Esophagus mucosa (tissue), 1 donor: ENCODE measurements at places on chromosomes 3 and 15.

- ATAC-seq, result no peak
Observed at GRCh38 chr15:62897634-62898033, 144.9 kb upstream of the TPM1 start.

- no peak for ATAC-seq
Observed at GRCh38 chr3:66948041-66948440, 50.1 kb upstream of the KBTBD8 start.

GRCh38 chr3:140942221-140943104 is 827 bp downstream of the SLC25A36 start:
- peak; percentile 55 for ATAC-seq

GRCh38 chr15:26109203-26109602 is 246.1 kb upstream of the ATP10A start:
- ATAC-seq, result no peak

DNA sequence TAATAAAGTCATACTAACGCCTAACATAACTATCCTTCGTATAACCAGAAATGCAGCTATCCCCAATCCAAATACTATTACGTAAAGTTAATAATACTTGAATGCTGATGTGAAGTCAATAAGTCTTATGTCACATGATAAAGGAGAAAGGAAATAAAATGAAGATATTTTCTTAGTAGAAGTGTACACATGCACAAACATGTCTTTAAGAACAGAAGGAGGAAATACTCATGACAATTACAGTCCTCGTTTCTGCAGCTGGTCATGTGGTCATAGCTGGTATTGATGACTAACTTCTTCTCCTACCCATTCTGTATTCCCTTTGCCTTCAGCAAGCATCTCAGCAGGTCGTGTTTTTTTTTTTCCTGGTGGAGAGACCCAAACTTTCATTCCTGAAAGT is 244.3 kb downstream of the CHL1 start:
- ATAC-seq, result peak; percentile 31

- peak; percentile 34 for ATAC-seq
Observed at GRCh38 chr3:100563652-100564211, 45.7 kb upstream of the ADGRG7 start.

DNA sequence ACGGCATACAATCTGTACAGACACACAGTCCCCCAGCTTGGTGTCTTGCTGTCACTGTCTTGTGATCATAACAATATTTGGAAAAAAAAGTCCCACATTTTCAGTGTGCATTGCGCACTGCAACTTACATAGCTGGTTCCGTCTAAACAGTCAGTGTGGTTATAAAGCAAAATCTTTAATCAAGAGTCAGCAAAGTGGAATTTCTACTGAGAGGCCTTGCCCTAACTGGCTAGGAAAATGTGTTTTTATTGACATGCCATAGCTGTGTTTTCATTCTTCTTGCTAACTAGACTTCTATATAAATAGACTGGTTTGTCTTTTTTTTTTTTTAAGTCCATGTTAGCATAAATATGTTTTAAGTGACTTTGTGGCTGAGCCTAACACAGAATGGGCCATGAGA is 174.8 kb downstream of the POLR2M start:
- ATAC-seq, result no peak

GRCh38 chr15:94477913-94478553 is 246.7 kb downstream of the MCTP2 start:
- ATAC-seq, result no peak

DNA sequence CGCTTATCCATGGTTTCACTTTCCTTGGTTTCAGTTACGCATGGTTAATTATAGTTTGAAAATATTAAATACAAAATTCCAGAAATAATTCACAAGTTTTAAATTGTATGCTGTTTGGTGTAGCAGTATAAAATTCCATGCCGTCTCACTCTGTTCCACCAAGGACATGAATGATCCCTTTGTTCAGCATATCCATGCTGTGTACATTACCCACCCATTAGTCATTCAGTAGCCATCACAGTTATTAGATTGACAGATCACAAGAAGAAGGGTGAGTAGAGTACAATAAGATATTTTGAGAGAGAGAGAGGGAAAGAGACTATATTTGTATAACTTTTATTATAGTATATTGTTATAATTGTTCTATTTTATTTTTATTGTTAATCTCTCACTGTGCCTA is 535.5 kb downstream of the SQOR start:
- no peak for ATAC-seq

- ATAC-seq, result peak; percentile 96
Observed at GRCh38 chr3:38346587-38347410, at the start of gene XYLB. XYLB (plus strand) TSS chr3:38346785; CDS start chr3:38346869, 84 bp downstream.

DNA sequence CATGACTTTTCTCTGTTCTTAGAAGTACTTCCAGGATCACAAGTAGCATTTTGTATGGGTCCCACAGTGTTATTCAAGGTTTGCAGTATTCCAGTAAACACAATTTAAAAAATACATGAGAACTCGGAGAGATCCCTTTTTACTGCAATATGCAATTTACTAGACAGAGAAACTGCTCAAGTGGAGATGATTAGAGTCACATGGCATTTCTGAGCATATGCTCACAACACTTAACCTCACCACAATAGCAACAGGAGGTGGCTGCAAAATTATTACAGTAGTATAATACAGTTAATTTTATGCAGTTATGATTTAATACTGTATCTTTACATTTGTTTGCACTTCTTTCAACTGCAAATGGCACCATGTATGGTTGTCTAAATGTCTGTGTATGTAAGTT is 87.5 kb downstream of the PIK3CB start:
- ATAC-seq, result no peak

DNA sequence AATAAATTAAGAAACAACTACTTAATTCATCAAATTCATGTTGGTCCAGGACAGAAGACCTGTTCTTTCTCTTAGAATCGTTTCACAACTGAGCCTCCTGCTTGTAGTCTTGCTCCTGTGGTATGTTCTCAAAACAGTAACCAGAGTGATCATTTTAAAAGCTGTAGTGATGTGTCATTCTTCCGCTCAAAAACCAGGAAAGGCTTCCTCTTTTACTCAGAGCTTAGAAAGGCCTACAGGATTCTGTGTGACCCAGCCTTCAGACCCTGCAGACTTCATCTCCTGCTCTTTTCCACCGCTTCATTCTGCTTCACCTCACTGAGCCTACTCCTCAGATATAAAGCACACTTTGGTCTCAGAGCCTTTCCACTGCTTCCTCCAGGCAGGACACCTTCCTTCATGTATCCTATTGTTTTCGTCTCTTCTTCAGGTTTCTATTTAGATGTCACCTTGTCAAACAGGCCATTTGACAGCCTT is 22.7 kb downstream of the ST6GAL1 start:
- peak; percentile 18 for ATAC-seq

DNA sequence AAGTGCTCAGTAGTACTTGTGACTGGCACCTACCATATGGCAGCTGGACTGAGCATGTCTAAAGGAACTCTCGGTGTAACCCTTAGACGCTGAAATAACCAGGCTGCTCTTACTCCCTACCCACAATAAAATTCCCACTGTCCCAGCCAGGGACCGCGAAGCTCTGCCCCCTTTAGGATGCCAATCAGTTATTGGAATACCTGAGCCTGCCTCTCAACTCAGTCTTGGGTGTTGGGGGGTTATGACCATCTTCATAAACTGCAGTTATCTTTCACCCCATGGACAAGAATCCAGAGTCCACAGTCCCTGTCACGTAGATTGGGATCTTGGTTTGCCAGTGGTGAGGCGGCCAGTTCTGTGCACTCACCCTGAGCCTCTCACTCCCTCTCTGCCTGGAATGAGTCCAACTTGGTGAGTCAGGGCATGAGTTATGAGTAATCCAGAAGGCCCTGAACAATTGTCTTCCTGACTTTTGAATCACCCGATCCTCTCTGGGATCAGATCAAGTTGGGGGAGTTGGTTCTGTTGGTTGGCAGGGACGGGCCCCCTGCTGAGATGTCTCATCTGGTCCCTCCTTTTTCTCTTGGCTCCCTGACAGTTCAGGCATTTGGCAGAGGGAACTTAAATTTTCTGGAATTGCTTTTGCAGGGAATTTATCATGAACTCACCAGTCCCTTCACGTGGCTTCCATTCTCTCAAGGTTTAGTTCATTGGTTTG is 120.1 kb upstream of the UBE2E1 start:
- peak; percentile 98 for ATAC-seq

DNA sequence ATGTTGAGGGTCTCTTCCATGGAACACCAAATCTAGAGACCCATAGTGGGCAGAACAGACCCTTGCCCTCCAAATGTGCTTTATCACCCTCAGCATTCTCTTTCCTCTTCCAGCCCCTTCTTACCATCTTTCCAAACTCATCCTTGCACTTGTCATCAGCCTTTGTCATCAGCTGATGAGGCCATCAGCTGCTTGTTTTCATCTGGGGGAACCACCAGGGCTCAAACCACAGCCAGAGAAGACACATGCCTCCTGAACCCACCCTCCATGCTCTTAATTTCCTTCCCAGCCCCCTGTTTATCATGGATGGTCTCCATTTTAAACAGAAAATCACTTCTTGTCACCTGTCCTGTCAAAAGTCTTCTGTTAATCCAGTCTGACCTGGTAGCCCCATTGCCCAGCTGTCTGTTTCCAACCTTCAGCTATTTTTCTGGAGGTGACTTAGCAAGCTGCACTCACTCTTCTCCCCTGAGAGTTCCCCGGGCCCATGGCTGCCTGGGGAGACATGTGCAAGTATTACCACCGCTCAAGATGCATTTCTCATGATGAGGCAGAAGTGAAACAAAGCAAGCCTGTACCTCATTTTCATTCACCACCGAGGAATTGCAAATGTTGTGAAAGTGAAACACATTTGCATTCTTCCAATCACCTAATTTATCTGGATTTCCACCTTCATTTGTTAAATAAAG is 14.7 kb upstream of the SYNM start:
- ATAC-seq, result peak; percentile 22

GRCh38 chr15:100049936-100050876 is 291.6 kb downstream of the ADAMTS17 start:
- no peak for ATAC-seq

GRCh38 chr15:73058437-73058836 is 6.2 kb downstream of the NEO1 start:
- no peak for ATAC-seq

- ATAC-seq, result peak; percentile 31
Observed at GRCh38 chr3:169699536-169700050, 36.1 kb upstream of the MECOM start.

- ATAC-seq, result no peak
Observed at GRCh38 chr15:99965376-99965775, 232.1 kb upstream of the LYSMD4 start.

- ATAC-seq, result no peak
Observed at GRCh38 chr3:50297384-50297775, 1.8 kb downstream of the HYAL3 start.

DNA sequence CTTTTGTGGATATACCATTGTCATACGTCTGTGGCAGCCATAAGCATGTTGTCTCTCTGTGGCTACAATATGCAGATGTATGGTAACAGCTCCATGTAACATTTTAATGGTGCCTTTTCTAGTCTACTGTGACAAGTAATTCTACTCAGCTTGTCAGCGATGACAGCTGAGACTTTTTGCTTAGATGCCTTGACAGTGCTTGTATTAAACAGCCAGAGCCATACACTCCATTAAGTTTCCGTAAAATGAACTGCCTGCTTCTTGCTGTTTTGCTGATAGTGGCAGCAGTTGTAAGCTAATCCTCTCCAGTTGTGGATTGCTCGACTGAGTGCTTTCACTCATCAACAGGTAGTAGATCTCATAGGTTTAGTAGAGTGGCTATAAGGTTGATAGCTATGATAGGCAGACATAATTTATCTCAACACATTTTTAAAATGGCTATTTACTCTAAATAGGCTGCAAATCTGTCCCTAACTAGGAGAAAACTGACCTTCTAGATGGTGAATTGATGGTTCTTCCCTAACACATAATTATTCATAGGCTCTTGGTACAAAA is 260.2 kb upstream of the NAALADL2 start:
- ATAC-seq, result no peak

GRCh38 chr15:34729056-34729455 is 25.7 kb downstream of the GJD2 start:
- ATAC-seq, result no peak

GRCh38 chr3:14633819-14634424 is 17.6 kb upstream of the CCDC174 start:
- peak; percentile 67 for ATAC-seq

- ATAC-seq, result no peak
Observed at GRCh38 chr15:29323557-29323956, 53.9 kb upstream of the NSMCE3 start.

GRCh38 chr15:92226020-92226612 is 167.6 kb upstream of the ST8SIA2 start:
- ATAC-seq, result peak; percentile 38

DNA sequence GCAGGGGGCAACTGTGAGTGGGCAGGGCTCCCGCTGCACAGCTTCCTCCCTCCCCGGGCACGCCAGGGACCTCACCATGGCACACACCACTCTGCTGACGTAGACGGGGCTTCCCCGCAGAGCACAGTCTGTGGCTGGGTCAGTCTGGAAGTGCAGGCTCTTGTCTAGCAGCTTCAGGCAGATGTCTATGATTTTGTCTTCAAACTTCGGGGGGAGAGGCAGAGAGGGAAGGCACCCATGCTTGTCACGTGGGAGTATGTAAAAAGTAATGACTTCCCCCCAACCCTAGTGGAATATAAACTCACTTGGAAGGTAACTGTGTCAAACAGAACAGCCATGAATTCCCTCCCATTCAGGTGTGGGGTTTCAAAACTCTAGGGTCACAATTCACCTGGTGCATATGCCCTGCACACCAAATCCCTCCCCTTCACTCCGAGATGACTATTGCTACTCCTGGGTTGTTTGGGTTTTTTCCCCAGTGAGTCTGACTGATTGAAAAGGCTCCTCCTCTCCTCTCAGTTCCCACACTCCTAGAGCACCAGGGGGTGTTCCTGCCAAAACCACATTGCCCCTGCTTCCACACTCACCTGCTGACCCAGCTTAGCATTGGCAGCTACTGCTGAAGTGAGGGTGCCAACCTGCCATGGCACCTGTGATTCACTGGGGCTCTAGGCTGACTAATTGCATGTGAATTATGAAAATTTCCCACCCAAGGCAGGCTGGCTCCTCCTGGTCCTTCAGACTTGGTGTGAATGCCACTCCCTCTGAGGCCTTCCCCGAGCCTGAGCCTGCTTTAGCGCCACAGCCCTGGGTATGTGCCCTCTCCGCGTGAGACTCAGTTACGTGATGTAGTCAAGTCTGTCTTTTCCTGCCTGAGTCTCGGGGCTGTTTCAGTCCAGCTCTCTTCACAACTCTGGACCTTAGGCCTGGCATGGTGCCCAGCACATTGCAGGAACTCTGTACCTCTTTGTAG is 13.0 kb downstream of the TGM5 start:
- ATAC-seq, result peak; percentile 83

DNA sequence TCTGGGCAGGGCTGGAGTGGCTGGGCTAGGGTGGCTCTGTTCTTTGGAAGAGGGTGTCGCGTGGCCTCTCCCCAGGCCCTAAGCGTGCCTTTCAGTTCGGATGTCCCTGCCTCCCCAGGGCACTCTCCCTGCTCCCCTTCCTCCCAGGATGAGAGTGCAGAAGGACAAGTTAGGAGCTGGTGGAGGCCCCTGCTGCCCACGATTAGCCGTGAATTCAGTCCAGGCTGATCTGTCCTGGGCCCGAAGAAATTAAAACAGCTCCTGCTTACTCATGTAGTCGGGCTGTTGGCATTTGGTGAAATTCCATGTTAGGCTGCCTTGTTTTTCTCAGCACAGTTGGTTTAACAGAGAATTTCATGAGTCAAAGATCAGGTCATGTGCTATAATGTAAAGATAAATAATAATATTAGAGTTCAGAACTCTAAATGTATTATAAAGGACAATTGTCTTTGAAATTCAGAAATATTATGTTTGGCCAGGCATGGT is 24.5 kb downstream of the NIPA1 start:
- ATAC-seq, result no peak

- ATAC-seq, result no peak
Observed at GRCh38 chr3:52289338-52289746, 1.7 kb downstream of the GLYCTK start.
